ENCODE measurements at places on chromosomes 3 and 15. TPM values are rescaled to one million over a fixed set of nuclear protein-coding genes. Genes with fewer than 3 reads are reported as not detected.

Gene GNB4
- 30.1 TPM for polyA plus RNA-seq

GRCh38 chr3:167587651-167588050, 66.1 kb downstream of the WDR49 start:
- DNase-seq: no peak

GRCh38 chr3:195162816-195163215, 108.1 kb downstream of the XXYLT1 start:
- DNase-seq: no peak

GRCh38 chr3:48408823-48409281, 21.0 kb downstream of the PLXNB1 start:
- no peak for DNase-seq

GRCh38 chr15:56736308-56736707, 3.0 kb upstream of the ZNF280D start:
- no peak for DNase-seq
